ENCODE measurements at places on chromosomes 7 and 10.

DNA sequence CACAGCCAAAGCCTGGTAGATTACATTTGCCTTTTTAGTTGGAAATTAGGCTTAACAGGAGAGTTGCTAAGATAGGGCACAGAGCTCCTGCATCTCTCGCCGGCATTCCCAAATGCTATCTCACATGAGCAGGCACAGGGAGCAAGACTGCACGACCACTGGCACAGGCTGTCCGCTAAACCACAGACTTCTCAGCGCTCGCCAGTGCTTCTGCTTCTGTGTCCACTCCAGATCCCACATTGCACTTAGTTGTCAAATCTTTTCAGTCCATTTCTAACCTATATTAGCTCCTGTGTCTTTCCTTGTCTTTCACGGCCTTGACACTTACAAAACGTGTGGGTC, 138.9 kb downstream of the EGFR start:
- DNase-seq: no peak

- DNase-seq: no peak
Measured at GRCh38 chr7:13028825-13029099, 341.3 kb downstream of the ARL4A start.

DNA sequence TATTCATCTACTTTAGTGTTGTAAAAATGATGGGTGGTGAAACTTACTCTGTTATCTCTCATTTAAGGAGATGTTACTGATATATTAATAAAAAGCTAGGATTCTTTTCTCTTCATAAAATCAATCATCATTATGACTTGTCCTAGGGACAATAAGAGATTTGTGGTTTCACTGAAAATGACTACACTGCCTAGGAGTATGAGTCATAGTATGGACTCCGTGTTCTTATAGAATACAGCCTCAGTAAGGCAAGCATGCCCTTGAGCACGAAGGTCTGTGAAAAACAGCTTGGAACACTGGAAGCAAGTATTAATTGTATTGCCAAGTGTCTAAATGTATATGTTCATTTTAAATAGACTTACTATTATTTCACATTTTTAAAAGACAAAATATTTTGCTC, 749.2 kb upstream of the PCDH15 start:
- DNase-seq: no peak

GRCh38 chr7:3887096-3887690, 586.1 kb downstream of the SDK1 start:
- DNase-seq: no peak

GRCh38 chr7:17041324-17041723, 159.5 kb upstream of the AGR3 start:
- DNase-seq: peak; percentile 61

GRCh38 chr10:130961506-130962239, 349.8 kb downstream of the TCERG1L start:
- no peak for DNase-seq

DNA sequence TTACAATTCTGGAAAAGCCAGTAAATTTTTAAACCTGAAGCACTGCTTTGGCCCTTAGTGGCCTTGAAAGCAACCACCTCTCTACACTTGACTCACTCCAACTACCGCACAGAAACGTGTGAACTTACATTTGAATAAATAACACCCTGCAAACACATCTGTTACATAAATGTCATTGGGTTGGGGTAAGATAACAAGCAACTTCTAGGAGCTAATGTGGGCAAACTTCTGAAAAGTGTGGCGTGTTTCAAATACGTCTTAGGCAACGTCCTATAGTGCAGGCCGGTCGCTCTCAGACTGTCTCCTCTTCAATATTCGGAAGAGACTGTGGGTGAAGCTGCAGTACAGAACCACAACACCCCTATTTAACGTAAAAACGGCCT, 474 bp downstream of the ORC5 start:
- DNase-seq: peak; percentile 28

GRCh38 chr10:122374859-122375678, 561 bp downstream of the PLEKHA1 start:
- no peak for DNase-seq

- DNase-seq: no peak
Measured at GRCh38 chr7:431658-432111, 88.0 kb downstream of the PDGFA start.

DNA sequence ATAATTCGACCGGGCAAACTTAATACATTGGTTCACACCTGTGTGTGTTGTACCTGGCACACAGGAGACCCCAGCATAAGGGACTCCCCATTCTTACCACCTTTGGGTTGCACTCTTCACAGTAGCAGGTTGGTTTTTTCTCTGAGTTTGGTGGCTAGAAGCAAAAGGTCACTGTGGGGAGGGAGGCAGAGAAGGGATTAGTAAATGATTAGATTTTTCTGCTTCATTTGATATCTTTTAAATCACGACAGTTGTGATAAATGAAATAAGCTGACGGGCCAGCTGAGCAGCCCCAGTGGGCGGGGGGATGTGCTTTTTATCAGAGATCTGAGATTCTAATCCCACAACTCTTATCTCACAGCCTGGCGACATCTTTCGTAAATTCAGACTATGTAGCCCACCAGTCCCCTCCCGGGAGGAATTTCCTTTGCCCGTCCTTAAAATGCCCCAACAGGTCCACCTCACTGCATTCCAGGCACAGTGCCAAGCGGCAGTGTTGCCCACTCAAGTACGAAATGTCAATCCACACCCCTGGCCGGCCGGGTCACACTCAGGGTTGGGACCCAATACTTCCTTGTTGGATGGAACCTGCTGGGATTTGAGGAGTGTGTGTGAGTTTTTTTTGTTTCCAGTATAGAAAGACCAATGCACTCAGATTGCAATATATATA, 10.5 kb upstream of the KCP start:
- DNase-seq: no peak

DNA sequence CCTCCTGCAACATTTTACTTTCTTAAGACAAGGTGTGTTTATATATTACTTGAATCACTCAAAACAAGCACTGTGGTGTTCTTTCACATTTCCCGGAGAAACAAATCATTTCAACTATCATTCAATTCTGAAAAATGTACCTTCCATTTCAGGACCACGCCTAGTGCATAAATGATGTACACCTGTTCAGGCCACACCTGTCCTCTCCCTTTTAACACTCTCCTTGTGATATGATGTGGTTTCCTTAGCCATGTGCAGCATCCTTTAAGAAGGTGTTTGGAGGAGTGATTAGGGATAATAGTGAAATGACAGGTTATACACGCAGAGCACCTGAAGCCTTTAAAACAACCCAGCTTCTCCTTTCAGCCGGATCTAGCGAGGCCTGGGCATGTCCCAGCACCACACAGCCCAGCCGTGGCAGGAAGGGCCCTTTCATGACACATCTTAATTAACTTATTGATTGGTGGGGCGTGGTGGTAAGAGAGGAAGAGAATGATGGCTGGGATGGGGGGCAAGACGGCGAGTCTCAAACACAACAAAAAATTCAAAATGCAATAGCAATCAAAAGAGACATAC, 26.9 kb downstream of the ABLIM1 start:
- DNase-seq: no peak

GRCh38 chr7:47225387-47226131, 356.4 kb downstream of the TNS3 start:
- no peak for DNase-seq

- no peak for DNase-seq
Measured at GRCh38 chr7:80832006-80832405, 86.8 kb downstream of the SEMA3C start.

DNA sequence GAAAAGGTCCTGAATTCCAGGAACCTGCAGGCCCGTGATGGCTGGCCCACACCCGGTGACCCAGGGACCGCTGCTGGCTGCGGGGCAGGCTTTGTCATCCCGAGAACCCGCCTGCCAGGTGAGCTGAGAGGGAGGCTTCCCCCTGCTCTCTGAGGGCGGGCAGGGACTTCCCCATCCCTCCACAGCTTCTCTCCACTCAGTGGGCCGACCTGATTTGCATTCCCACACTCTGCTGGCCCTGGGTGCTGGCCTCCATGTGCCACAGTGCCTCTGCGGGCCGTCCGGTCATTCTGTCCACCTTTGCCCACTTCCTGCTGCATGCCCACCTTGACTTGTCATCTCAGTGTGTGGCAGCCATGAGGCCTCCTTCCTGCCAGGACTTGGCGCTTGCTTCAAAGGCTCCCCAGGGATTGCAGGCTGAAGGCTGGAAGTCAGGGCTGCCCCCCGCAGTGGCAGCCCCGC, 35.3 kb downstream of the PALD1 start:
- no peak for DNase-seq

DNA sequence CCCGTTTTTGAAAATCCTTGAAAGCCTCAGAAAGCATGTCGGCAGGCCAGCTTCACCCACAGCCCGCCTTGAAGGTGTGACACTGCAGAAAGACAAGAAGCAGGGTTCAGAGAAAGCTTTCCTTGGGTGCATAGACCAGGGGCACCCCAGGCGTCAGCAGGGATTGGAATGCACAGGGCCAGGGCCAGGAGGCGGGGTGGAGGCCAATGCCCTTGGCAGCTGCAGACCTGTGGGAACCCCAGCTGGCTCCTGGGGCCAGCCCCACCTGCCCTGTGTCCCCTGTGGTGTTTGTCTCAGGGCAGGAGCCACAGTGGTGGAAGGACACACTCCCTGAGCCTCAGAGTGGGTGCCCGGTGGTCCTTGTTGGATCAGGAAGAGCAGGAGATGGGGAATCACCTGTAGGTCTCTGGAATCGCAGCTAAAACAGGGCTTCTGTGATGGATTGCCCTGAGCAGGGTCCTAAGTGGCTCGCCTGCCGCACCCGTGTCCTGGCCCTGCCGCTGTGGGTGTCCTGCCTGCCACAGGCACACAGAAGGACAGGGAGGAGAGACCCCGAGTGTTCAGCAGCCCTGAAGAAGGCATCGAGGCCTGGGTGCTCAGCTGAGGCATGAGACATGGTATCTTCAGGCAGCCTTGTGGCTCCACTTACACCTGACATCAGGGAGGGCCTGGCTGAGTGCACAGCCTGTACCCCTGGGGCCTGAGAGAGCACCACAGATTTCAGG, 32.5 kb downstream of the ANXA8 start:
- DNase-seq: no peak

DNA sequence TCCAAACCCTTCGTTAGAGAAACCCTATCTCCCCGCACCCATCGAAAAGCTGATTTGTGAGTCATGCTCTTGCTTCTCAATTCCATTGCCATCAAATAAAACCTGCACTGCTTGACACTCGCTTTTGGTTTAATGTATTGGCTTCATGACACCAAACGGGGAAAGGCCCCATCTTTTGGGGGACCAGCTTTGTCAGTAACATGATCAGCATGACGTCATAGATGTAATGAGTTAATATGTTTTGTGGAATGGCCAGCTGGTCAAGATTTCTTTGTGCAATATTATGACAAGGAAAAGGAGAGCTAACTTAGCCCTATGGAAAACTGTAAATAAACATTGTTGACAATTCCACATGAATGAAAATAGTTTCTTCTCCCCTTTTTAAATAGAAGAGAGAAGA, 1260.5 kb upstream of the CELF2 start:
- DNase-seq: no peak

- no peak for DNase-seq
Measured at GRCh38 chr7:134078991-134079390, 48.1 kb upstream of the LRGUK start.

- no peak for DNase-seq
Measured at GRCh38 chr10:74704629-74705357, 121.6 kb upstream of the KAT6B start.

DNA sequence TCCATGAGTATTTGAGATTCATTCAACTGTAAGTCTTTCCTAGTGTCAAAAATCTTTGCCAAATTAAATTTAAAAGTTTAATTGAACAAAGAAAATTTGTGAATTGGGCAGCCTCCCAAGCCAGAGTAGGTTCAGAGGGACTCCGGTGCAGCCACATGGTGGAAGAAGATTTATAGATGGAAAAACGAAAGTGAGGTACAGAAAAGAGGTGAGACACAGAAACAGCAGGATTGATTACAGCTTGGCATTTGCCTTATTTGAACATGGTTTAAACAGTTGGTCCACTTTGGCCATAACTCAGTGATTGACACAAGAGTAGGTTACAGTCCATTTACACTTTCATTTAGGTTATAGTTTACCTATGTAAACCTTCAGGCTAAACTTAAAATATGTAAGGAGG, 465.8 kb downstream of the ARL4A start:
- DNase-seq: no peak

Data from SW 1271 (cell line).